ENCODE measurements at places on chromosomes 1 and 21.

GRCh38 chr21:36727866-36728265 lies 29.0 kb downstream of the SIM2 start:
- DNase-seq: no peak

- DNase-seq: no peak
Observed at GRCh38 chr1:48678710-48679505, 97.8 kb downstream of the BEND5 start.

- no peak for DNase-seq
Observed at GRCh38 chr1:63466759-63467158, 56.3 kb downstream of the ITGB3BP start.

- DNase-seq: no peak
Observed at GRCh38 chr1:40221977-40222772, 25.6 kb upstream of the TMCO2 start.

DNA sequence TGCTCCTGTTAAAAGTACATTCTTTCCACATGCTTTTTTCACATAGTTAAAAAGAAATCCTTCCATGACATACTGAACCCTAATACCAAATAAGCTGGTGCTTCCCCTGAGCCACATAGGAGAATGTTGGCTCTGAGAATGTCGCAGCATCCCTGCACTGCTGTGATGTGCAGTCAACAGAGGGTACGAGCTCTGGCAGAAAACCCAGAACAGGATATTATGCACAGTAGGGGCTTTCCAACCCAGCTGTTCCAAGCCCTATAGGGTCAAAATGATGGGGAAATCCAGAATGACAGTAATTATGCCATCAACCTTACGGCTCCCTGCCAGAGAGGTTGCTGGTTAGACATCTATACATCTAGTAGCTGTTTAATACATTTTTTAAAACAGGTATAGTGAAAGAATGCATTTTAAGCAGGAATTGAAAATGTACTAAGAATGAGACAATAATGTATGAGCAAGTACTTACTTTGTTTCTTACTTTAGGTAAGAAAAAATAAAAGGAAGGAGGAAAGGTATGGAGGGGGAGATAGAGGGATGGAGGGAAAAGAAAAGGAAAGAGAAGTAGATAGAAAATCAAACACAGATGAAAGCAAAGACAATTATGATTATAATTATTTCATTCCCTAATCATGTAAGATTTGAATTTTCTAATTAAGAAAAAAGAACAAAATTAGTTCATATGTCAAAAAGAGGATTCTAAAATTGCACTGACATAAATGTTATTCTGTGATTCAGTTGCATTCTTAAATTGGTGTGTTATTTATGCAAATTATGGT lies 126.0 kb downstream of the NR5A2 start:
- no peak for DNase-seq

Measured in stimulated activated CD8-positive, alpha-beta memory T cell treated with anti-CD3 and anti-CD28 coated beads, Interleukin-12 subunit alpha, Interleukin-12 subunit beta, amount 100 ng/mL, for 1 hour (primary cell).